Right hindlimb (tissue), 1 donor: ENCODE measurements at places on chromosomes 6 and 20.
A peak's percentile ranks its signal among the peaks of the same experiment; 100 is the strongest.

DNA sequence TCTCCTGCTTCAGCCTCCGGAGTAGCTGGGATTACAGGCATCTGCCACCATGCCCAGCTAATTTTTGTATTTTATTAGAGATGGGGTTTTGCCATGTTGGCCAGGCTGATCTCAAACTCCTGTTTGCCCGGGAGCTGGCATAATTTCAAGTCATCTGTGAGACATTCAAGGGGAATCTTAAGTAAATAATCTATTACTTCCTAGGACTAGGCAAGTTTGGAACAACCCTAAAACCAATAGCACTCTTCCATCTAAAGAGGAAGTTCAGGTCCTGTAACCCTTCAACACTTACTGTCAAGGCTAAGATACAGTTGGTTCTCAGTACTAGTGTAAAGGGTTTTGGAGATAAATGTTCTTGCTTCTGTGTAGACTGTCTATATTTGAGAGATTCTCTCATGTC, 267.8 kb upstream of the IRAK1BP1 start:
- no peak for DNase-seq

DNA sequence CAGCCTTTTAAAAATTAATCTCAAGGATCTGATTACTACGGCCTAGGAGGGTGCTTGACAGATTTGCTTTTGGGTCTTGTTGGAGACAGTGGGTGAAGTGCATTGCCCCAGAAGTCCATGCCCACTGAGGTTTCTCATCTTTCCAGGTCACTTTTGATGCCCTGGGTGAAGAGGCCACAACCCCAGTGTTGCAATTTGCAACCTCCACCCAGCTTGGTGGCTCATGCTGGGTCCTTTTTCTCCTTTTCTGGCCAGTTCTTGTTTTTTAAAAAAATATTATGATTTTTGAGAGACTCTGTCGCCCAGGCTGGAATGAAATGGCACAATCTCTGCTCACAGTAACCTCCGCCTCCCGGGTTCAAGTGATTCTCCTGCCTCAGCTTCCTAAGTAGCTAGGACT, 9.4 kb downstream of the STX11 start:
- DNase-seq = no peak

- no peak for DNase-seq
Measured at GRCh38 chr6:91299544-91300491, 712.9 kb upstream of the MAP3K7 start.

- no peak for DNase-seq
Measured at GRCh38 chr6:105814745-105815536, 271.2 kb upstream of the PRDM1 start.

- peak; percentile 23 for DNase-seq
Measured at GRCh38 chr6:13838616-13839015, 24.3 kb upstream of the MCUR1 start.

DNA sequence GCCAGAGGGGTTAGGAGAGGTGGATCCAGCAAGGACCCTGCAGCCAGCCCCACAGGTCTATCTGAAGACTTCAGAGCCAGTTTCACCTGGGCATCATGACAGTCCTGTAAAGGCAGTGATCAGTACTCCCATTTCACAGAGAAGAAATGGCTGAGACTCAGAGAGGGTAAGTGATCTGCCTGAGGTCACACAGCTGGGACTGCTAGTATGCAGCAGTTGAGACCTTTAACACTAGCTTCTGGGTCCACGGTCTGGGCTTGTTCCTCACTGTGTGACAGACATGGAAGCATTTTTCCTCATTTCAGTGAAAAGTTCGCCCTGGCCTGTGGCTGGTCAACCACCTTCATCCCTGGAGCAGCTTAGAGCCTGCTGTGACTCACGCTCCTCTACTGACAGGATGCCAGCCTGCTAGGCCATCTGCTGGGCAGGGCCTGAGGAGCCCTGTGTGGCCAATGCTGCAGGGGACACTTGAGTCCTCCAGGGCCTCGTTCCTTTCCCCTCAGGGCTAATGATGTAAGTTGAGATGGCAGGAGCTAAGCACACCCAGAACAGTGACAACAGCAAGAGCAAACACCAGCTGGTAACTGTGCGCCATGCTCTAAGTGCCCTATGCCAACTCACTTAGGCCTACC, 192.0 kb downstream of the LRFN2 start:
- DNase-seq = no peak

DNA sequence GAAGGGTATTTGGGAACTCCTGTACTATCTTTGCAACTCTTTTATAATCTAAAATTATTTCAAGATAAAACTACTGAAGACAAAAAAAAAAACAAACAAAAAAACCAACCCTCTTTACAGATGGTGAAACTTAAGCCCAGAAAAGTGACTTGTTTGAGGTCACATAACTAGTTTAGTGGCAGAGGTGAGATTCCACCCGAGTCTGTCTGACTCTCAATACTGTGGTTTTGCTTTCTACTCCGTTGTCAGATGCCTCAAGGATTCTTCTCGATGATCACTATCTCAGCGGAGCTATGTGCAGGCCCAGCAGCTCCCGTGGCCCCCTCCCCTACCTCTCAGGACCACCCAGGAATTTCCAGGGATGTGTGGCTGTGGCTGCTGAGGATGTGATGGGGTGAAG, 36.1 kb upstream of the KCNB1 start:
- DNase-seq = no peak

GRCh38 chr20:24778585-24779031, 170.5 kb upstream of the CST7 start:
- peak; percentile 33 for DNase-seq

- DNase-seq = no peak
Measured at GRCh38 chr20:40676491-40677269, 12.4 kb downstream of the MAFB start.
